ENCODE measurements at places on chromosomes 3 and 15. TPM values are rescaled to one million over a fixed set of nuclear protein-coding genes. Genes with fewer than 3 reads are reported as not detected.

- no peak for DNase-seq
- no peaks in the 10 kb centered on the region for H3K36me3 ChIP-seq
- no peaks in the 10 kb centered on the region for H3K4me1 ChIP-seq
- no peak overlapping the region for H3K27ac ChIP-seq
- H3K4me3 ChIP-seq, result no peak overlapping the region
- peaks cover 3% of the 10 kb centered on the region for H3K27me3 ChIP-seq
These were observed 5.1 kb downstream of the SPESP1 start for GRCh38 chr15:68935400-68935937.

DNA sequence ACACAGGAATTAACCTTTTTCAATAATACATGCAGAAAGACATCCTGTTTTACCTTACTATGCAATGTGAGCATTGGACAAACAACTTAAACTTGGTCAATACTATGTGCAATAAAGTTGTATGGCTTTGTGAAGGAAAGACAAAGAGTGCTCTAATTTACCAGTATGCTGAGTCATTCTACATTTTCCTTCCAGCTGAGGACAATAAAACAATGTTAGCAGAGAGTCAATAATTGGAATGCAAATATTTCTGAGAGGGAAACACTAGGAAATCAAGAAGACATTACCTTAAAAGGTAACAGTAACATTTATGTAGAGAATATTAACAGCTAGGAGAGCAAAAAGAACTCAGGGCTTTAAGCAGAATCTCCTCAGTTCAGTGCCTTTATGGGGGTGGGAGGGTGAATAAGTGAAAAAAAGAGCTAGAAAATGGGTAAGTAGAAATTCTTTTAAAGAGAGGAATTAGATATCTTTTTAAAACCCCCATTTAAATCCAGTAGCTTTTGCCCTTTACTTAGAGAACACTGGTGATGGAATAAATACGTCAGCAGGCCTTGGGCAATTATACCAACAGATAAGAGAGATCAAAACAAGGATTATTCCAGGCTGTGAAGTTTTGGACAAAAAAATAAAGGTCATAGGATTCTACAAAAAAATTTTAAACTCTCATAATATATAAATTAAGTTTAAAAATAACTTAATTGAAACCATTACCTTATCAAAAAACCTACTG lies 11.6 kb upstream of the HGD start:
- H3K27me3 ChIP-seq, result no peaks in the 10 kb centered on the region
- H3K4me3 ChIP-seq, result no peak overlapping the region
- DNase-seq, result no peak
- no peaks in the 10 kb centered on the region for H3K4me1 ChIP-seq
- no peak overlapping the region for H3K27ac ChIP-seq
- no peaks in the 10 kb centered on the region for H3K36me3 ChIP-seq

- no peaks in the 10 kb centered on the region for H3K27me3 ChIP-seq
- H3K4me3 ChIP-seq, result no peak overlapping the region
- DNase-seq, result no peak
- H3K27ac ChIP-seq, result no peak overlapping the region
These were observed 149.6 kb downstream of the CHDH start for GRCh38 chr3:53696401-53697172.

DNA sequence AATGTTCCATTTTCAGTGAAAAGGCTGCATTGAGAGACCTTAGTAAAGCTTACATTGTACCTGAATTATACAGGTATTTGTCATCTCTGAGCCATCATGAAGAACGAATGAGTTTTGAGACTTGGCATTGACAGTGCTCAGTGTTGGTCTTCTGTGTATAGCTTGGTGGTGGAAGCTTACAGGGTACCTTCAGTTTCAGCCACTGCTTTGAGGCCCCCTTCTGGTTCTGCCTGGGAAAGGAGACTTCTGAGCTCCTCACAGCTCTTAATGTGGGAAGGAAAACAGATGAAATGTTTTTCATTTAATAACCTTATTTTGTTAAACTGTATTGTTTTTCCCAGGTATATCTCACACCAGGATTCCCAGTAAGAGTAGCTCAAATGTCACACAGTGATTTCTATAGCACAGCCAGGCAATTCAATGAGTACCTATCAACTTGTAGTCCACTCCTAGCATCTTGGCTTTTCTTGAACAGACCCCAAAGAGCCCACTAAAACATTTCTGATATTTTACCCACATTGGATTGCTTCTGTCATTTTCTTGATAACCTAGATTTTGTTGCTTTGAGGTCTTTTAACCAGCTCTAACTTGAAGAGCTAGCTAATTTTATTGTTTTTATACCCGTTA lies 5.6 kb downstream of the SERPINI1 start:
- H3K27me3 ChIP-seq, result no peaks in the 10 kb centered on the region
- no peaks in the 10 kb centered on the region for H3K4me1 ChIP-seq
- DNase-seq, result no peak
- H3K27ac ChIP-seq, result no peak overlapping the region

DNA sequence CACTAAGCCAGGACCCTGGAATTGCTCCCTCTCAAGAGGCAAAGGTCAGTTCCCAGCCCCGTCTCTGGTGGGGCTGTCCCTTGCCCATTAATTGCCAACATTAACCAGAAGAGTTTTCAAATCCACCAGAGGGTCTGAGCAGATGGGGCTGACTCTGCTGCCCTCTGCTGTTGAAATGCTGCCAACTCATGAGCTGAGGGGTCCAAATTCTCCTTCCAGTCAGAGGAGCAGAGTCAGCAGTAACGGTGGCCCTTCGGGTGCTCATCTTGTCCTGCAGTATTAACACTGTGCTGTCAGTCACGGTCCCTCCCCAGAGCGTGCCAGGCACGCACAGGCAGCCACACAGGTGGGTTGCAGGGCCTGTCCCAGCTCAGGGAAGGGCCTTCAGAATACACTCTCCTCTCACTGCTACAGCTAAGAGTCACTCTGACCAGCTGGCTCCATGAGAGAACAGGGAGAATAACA lies 10.7 kb upstream of the SPTBN5 start:
- peak; percentile 64 for DNase-seq
- H3K27me3 ChIP-seq, result no peaks in the 10 kb centered on the region
- H3K27ac ChIP-seq, result no peak overlapping the region
- no peaks in the 10 kb centered on the region for H3K4me1 ChIP-seq
- H3K36me3 ChIP-seq, result no peaks in the 10 kb centered on the region
- H3K4me3 ChIP-seq, result no peak overlapping the region

DNA sequence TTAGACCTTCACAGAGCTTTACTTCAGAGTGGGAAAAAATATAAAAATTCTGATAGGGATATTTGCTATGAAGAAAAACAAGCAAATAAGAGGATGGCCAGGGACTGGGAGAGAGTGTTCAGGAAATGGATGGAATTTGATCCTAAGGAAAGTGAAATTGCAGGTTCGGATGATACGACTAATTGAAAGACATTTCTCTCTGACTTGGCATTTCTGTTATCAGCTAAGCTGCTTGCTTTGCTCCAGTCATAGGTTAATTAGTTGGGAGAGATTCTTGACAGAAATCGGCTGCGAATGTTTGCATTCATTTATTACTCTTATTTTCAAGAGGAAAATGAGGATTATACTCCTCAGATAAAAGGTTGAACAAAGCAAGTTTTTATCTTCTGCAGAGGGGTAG lies 808.7 kb upstream of the NECTIN3 start:
- no peak overlapping the region for H3K27ac ChIP-seq
- no peaks in the 10 kb centered on the region for H3K36me3 ChIP-seq
- H3K4me1 ChIP-seq, result no peaks in the 10 kb centered on the region

- DNase-seq, result peak; percentile 61
- peak overlapping the region; percentile 93 for H3K27ac ChIP-seq
- H3K4me1 ChIP-seq, result peaks cover 7% of the 10 kb centered on the region
These were observed 731 bp downstream of the ZNF710 start for GRCh38 chr15:90001683-90002427.

DNA sequence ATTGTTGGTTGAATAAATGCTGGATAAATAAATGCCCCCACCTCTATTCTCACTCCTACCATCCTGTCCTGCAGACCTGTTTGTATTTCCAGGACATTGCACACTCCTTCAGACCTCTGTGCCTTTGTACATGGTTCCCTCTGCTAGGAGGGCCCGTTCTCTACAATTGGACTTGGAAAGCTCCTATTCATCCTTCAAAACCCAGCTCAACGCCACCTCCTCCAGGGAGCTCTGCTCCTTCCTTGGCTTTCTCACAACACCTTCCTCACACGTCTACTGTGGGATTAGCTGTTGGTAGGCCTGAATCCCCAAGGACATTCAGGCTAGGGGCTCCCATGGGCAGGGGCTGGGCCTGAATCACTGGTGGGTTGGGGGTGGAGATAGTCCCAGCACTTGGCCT lies 78.7 kb upstream of the SEC13 start:
- no peaks in the 10 kb centered on the region for H3K4me1 ChIP-seq
- no peaks in the 10 kb centered on the region for H3K36me3 ChIP-seq
- no peaks in the 10 kb centered on the region for H3K27me3 ChIP-seq
- no peak for DNase-seq
- H3K27ac ChIP-seq, result no peak overlapping the region
- no peak overlapping the region for H3K4me3 ChIP-seq

- DNase-seq, result no peak
- no peak within 1 kb of the TSS for H3K4me3 ChIP-seq
- H3K27me3 ChIP-seq, result no peaks in the 10 kb centered on the region
- H3K4me1 ChIP-seq, result no peaks in the 10 kb centered on the region
- H3K36me3 ChIP-seq, result no peaks in the 10 kb centered on the region
- H3K27ac ChIP-seq, result no peak within 1 kb of the TSS
These were observed at the start of gene MKRN3 for GRCh38 chr15:23565395-23566070. Gene MKRN3, plus strand, starts transcription at chr15:23565674. Its CDS starts 109 bp downstream, at chr15:23565783.

- no peaks in the 10 kb centered on the region for H3K4me1 ChIP-seq
- no peak overlapping the region for H3K4me3 ChIP-seq
- no peak overlapping the region for H3K27ac ChIP-seq
- no peaks in the 10 kb centered on the region for H3K27me3 ChIP-seq
- DNase-seq, result no peak
These were observed 107.4 kb upstream of the FOXB1 start for GRCh38 chr15:59896663-59897074.

DNA sequence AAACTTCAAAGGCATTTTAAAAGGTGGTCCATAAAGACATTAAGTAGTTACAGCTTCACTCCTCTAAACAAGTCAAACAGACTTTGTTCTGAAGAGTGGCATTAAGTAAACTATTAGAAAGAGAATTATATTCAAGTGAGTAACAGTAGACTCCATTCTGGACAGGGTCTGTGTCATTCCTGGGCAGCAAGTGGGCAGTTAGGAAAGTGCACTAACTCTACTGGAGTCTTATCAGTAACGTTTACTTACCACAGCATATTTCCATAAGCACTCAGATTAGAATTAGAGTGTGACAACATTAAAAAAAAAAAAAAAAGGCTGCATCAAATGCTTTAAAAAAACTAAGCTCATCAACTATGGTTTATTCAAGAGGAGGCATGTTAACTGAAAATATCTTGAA lies 10.6 kb downstream of the UBR1 start:
- H3K4me3 ChIP-seq, result no peak overlapping the region
- H3K27ac ChIP-seq, result no peak overlapping the region
- H3K36me3 ChIP-seq, result no peaks in the 10 kb centered on the region
- no peak for DNase-seq
- no peaks in the 10 kb centered on the region for H3K4me1 ChIP-seq

DNA sequence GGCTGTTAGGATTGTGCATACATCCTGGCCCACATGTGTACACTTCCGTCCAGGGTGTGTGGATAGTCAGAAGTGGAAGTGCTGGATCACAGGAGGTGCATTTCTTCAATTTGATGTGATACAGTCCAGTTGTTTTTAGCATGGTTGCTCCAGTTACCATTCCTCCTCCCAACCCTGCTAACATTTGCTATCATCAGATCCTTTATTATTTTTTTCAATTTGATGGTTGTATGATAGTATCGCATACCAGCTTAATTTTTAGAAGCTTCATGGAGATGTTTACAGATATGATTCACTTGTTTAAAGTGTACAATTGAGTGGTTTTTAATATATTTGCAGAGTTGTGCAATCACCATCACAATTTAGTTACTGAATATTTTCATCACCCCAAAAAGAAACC lies 202.7 kb downstream of the ITPR1 start:
- H3K4me3 ChIP-seq, result no peak overlapping the region
- H3K36me3 ChIP-seq, result no peaks in the 10 kb centered on the region
- peak overlapping the region; percentile 19 for H3K27ac ChIP-seq
- no peak for DNase-seq
- H3K4me1 ChIP-seq, result no peaks in the 10 kb centered on the region

GRCh38 chr3:13106308-13107001 lies 33.2 kb upstream of the IQSEC1 start:
- no peaks in the 10 kb centered on the region for H3K27me3 ChIP-seq
- H3K36me3 ChIP-seq, result no peaks in the 10 kb centered on the region
- H3K27ac ChIP-seq, result no peak overlapping the region
- no peak for DNase-seq

DNA sequence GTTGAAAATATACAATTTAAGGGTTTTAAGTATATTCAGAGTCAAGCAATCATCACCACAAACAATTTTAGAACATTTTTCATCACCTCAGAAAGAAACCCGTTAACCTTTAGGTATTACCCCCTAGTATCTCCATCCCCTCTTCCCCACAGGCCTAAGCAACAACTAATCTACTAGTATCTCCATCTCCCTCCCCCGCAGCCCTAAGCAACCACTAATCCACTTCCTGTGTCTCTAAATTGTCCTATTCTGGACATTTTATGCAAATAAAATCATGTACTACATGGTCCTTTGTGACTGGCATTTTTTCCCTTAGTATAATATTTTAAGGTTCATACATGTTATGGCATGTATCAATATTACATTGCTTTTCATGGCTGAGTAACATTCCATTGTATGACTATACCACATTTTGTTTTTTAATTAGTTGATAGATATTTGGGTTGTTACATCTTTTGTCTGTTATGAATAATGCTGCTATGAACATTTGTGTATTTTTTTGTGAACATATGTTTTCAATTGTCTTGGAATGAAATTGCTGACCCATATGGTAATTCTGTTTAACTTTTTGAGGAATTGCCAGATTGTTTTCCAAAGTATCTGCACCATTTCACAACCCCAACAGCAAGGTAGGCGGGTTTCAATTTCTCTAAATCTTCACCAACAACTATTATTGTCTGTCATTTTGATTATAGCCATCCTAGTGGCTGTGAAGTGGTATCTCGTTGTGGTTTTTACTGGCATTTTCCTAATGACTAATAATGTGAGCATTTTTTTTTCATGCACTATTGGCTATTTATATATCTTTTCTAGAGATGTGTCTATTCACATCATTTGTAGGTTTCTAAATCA lies 215.6 kb upstream of the CD96 start:
- DNase-seq, result no peak
- H3K27ac ChIP-seq, result no peak overlapping the region
- no peak overlapping the region for H3K4me3 ChIP-seq
- H3K27me3 ChIP-seq, result no peaks in the 10 kb centered on the region

GRCh38 chr3:74331711-74332110 lies 282.7 kb downstream of the CNTN3 start:
- H3K4me3 ChIP-seq, result no peak overlapping the region
- no peaks in the 10 kb centered on the region for H3K4me1 ChIP-seq
- H3K36me3 ChIP-seq, result no peaks in the 10 kb centered on the region

GRCh38 chr3:52051444-52051843 lies 4.9 kb downstream of the DUSP7 start:
- no peak overlapping the region for H3K4me3 ChIP-seq
- H3K36me3 ChIP-seq, result no peaks in the 10 kb centered on the region
- DNase-seq, result no peak
- H3K27me3 ChIP-seq, result no peaks in the 10 kb centered on the region

PEX5L gene
- total RNA-seq, result not detected
